Esophagus mucosa (tissue), 1 donor: ENCODE measurements at places on chromosomes 3 and 15.

GRCh38 chr3:163957072-163957471 lies 1121.2 kb downstream of the SI start:
- ATAC-seq = no peak

DNA sequence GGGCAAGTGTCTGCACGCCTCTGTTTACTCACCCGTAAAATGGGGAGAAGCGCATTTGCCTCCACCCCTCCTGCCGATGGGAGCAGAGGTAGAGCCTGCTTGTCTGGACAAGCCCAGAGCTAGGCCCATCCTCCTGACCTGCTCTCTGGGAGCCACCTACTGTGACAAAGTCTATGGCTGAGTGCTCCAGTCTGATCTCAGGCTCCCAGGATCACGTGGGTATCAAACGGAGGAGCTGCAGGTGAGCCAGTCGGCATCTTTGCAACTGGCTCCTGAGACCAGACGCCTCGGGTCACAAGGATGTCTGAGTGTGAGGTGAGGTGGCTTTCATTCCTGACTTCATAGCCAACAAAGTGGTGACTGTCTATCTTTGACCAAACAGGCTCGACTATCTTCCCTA lies 2.1 kb upstream of the ALDH1A3 start:
- peak; percentile 93 for ATAC-seq

- ATAC-seq = no peak
Measured at GRCh38 chr3:12384451-12385233, 95.8 kb downstream of the PPARG start.

- ATAC-seq = no peak
Measured at GRCh38 chr3:45736707-45737106, 47.5 kb downstream of the SACM1L start.

DNA sequence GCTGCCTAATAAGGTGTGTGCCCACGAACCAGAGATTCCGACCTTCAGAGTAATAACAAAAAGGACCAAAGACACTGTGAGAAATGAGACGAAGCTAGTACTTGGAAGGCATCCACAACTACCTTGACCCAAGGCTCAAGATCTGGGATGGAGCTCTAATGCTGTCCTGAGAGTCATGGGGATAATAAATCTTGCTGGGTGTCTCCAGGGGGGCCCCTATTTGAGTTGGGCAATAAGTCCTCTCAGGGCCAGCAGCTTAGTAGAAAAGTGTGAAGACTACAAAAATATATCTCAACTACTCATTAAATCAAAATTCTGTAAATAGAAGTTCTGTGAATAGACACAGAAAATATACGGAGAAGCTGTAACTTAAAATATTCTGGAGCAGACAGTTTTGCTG lies 2.9 kb upstream of the NDN start:
- no peak for ATAC-seq

DNA sequence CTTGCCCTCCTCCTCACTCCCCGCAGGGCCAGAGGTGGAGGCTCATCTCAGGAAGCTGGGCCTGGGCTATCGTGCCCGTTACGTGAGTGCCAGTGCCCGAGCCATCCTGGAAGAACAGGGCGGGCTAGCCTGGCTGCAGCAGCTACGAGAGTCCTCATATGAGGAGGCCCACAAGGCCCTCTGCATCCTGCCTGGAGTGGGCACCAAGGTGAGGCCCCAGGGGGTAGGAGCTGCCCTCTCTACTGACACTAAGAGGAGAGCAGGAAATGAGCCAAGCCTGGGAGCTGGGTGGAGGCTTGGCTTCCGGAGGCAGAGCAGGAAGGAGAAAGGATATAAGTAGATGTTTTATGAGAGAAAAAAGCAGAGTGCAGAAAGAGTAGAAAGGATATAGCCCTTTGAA lies 4.9 kb downstream of the OGG1 start:
- no peak for ATAC-seq

DNA sequence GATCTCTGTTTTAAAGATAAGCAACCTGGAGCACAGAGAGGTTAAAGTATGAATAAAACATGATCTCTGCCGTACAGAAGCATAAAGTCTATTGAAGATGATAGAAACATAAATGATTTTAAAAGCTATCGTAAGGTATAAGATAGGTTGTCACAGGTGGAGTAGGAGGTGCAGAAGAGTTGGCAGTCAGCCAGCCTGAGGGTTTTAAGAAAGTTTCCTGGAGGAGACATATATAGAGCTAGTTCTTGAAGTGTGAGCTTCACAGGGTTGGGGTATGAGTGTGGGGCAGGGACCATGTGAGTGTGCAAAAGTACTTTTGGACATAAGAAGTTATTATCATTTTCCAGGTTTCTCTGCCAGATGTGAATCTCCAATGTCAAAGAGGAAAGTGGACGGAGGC lies 3.9 kb upstream of the FGF12 start:
- no peak for ATAC-seq

DNA sequence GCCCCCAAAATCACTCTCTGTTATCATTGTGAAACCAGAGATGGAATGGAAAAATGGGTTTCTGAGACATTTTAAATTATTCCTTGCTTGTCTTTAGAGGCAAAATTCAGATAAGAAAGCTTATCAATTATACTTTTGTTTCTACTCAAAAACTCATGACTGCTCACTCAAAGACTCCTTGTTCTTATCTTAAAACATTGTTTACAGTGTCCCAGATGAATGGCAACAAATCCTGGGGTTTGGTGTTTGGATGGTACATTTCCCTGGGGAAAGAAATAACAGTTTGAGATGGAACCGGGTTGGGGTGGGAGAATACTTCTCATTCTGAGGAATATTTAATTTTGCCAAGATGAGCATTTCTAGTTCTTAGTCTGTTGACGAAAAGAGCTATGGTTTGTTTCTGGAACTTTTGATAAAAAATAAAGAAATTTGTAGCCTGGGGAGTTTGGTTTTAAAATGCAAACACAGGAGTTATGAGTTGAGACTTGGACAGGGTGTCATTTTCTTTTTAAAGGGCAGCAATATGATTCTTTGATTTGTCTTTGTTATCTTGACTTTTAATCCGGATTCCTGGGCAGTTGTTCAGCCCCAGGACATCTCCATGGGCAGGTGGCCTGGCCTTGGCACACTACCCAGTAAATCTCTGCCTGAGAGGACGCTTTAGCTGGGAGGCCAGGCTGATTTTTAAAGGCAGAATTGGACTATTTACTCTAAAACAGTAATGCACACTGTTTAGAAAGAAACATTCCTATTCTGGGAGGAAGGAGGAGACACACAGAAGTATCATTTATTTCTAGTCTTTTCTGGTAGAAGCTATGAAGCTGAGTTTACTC lies 32.4 kb downstream of the BTD start:
- ATAC-seq = no peak

DNA sequence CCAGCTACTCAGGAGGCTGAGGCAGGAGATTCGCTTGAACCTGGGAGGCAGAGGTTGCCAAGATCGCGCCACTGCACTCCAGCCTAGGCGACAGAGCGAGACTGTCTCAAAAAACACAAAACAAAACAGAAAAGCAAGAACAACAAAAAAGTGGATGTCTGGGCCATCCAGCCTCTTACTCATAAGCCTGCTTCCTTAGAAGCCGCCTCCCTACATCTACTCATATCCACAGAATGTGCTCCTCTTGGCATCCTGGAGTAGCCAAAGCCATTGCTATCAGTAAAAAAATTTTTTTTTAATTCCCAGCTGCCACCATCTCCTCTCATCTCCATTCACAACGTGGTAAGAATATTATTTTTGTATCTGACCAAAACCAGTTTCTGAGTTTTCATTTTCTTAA lies 10.8 kb downstream of the ZSCAN2 start:
- no peak for ATAC-seq

- ATAC-seq = no peak
Measured at GRCh38 chr3:30129765-30130164, 476.6 kb upstream of the TGFBR2 start.

- ATAC-seq = no peak
Measured at GRCh38 chr3:40278791-40279190, 30.7 kb upstream of the EIF1B start.

DNA sequence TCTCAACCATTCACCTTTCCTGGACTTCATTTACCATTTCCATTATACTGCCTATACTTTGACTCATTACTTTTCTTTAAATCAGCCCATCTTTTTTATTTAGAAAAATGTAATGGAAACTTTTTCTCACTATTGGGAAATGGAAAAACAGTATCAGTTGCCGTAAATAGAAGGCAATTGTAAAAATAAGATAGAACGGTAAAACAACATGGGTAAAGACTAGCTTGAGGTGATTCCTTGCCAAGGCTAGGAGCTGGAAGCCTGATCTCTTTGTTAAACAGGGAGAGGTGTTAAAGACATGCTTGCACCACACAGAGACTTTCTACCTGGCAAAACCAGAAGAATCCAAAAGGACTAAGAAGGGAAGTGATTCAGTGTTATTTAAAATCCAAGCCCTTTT lies 5.9 kb downstream of the FGD5 start:
- ATAC-seq = no peak

DNA sequence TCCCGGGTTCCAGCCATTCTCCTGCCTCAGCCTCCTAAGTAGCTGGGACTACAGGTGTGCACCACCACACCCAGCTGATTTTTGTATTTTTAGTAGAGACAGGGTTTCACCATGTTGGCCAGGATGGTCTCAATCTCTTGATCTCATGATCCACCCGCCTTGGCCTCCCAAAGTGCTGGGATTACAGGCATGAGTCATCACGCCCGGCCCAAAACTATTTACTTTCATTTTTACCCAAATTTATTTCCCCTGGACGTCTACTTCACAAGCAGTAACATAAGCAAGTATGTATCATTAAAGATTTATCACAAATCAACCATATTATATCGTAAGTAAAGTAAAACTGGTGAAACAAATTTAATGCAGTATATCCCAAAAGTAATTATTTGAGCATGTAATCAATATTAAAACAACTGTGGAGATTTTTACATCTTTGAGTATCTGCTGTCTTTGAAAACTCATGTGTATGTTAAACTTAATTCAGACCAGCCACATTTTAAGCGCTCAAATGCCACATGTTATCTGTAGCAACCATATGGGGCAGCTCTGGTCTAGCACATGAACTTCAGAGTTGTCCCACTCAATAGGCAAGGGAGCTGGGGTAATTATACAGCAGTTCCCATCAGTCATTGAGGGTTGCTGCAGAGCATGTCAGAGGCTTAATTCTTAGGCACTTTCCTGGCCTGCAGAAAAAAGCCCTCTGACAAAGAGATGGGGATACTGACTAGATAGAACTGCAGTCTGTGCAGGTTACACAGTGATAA lies 185.7 kb upstream of the CTDSPL start:
- no peak for ATAC-seq

GRCh38 chr15:57537488-57538264 lies 54.0 kb upstream of the MYZAP start:
- ATAC-seq = no peak

- ATAC-seq = peak; percentile 91
Measured at GRCh38 chr3:102129760-102130608, 280.7 kb downstream of the NFKBIZ start.

GRCh38 chr3:15260531-15260930 lies 54.5 kb downstream of the CAPN7 start:
- ATAC-seq = peak; percentile 10

- ATAC-seq = peak; percentile 25
Measured at GRCh38 chr3:53162672-53163443, 1.8 kb downstream of the PRKCD start.

DNA sequence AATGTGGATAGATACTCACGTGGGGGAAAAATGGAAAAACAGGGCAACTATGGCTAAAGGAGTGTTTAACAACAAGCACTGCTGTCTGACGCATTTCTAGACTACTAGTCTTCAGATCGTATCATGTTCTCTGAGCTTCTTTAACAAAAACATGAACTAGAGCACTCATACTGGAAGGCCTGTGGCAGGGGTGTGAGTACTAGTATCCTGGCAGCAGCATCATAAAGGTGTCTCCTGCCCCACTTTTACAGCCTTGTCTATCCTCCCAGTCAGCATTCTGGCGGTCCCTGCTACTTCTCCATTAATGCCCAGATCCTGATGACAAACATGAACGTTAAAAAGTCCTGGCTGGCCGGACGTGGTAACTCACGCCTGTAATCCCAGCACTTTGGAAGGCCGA lies 4.0 kb downstream of the FMN1 start:
- ATAC-seq = no peak

GRCh38 chr15:68022061-68022460 lies 32.1 kb upstream of the PIAS1 start:
- no peak for ATAC-seq

DNA sequence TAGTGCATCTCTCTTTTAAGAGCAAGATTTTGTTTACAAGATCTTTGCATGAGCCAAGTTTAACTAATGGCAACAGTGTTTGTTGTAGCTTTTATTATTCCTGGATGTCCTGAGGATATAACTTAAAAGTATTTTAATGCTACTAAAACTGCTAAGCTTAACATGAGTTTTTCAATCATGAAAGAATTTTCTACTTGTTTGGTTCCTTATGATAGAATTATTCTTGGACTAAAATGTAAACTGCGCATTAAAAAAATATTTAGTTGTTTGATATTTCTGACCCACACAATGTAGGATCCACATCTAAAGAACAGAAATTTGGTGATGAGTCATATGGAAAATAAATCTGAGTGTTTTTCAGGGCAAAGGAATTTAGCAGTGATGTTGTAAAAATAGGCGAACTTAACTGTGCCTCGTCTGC lies 70.8 kb downstream of the RAP2B start:
- ATAC-seq = no peak

DNA sequence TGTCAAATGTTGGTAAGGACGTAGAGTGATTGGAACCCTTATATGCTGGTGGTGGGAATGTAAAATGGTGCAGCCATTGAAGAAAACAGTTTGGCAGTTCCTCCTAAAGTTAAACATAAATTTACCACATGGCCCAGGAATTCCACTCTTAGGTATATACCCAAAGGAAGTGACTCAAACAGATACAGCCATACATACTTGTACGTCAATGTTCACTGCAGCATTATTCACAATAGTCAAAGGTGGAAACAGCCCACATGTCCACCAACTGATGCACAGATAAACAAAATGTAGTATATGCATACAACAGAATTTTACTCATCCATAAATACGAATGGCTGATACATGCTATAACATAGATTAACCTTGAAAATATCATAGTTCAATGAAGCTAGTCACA lies 13.2 kb downstream of the CLASP2 start:
- no peak for ATAC-seq

GRCh38 chr3:54376142-54376807 lies 253.9 kb downstream of the CACNA2D3 start:
- ATAC-seq = no peak

- ATAC-seq = no peak
Measured at GRCh38 chr15:99006904-99007495, 592 bp downstream of the PGPEP1L start.

GRCh38 chr15:83515164-83515563 lies 68.0 kb downstream of the SH3GL3 start:
- no peak for ATAC-seq
